ENCODE measurements at places on chromosomes 12 and 14.

DNA sequence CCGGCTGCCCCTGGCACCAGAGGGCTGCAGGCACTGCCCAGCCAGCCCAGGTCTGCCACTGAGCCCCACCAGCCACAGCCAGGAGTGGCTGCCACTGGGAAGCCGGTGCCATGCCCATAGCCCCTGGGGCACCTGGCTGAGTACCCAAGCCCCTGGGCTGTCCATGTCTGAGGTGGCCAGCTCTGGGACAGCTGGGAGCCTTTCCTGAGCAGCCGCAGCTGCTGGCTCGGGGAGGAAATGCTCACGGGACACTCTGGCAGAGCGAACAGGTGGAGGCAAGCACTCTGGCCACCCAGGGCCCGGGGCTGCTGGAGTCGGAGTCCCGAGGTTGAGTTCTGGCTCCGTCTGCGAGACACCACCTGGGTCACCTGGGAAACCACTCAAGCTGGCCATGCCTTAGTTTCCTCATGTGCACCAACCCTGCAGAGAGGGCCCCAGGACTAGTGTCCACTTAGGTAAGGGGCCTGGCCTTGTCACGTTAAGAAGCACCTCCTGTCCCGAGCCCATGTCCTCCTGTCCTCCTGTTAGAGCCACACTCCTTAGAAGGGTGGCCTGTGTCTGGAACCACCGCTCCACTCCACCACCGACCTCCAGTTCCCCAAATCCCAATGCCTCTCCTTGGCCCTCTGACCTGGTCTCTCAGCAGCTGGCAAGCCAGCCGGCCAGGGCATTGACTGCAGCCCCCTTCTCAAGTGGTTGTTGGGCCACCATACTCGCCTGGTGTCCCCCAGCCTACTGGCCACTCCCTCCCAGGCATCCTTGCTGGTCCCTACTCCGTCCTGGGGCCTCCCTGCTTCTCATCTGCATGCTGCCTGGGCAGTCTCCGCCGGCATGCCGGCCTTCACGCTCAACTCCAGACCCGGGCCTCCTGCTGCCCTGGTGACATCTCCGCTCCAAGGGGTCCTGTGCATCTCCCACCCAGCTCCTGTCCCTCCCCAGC, 45.3 kb downstream of the BEGAIN start:
- no peak for DNase-seq

DNA sequence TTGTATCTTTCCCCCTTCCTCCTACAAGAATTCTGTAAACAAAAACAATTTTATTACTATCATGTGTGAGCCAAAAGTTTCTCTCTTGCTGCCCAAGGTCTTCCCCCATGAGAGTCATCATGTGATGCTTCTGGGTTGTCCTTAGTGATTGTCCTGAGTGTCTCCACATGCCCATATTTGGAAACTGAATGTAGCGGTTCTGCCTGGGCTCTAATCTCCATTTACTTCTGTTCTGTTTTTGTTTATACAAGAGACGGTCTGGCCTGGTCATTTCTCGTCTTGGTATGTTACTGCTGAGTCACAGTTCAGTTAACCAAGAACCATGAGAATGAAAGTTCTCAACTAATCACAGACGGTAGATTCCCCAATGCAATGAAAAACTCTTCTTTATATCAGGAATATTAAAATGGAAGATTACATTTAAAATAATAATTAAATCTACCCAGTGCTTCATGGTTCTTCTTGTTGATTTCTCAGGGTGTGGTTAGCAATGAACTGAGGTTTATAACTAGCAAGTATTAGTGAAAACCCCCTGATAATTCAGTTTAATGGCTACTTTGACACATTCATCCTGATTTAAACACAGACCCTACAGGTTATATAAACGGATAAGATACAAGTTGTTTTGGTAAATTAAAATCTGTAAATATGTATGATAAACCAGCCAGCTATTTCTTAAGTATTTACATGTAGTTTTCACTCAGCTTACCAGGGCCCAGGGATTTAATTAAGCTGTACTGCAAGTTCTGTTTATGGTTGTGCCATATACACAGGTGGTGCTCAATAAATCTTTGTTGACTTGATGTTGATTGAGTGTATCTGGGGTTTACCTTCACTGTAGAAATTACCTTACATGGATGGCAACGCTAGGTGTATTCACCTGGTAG, 81.1 kb downstream of the PELI2 start:
- no peak for DNase-seq

GRCh38 chr12:11958221-11959091, 112.3 kb upstream of the BCL2L14 start:
- peak; percentile 38 for DNase-seq

DNA sequence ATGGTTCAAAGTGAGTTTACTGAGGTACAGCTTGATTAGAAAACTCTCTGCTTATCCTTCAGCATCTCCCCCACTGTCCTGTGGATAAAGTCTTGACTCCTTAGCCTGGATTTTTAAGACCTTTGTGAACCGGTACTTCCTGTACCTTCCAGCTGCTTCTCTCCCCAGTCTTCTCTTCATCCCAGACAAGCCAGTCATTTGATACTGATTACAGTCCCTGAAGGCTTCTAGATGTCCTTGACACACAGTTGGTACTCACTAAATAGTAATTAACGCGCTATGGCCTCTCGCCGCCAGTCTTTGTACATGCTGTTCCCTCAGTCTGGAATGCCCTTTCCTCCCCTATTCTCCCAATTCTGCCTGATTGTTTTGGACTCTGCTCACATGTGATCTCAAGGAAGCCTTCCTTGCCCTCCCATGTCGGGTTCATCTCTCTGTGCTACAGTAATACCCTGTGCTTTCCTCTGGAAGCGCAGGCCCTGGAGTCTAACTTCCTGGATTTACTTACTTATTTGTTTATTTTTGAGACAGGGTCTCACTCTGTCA, 50.6 kb upstream of the PTGR2 start:
- no peak for DNase-seq

DNA sequence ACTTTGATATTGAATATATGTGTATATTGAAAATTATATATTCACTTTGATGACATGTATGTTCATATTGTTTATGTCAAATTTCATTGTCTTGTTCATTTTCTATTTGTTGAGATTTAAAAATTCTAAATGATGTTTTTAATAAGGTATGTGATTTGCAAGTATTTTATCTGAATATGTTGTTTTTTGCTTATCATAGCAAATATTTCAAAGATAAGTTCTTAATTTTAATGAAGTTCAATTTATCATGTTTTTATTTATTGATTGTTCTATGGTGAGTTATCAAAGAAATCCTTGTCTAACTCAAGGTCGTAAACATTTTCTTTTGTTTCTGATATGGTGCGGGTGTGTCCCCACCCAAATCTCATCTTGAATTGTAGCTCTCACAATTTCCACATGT, 45.2 kb downstream of the OR9K2 start:
- DNase-seq: no peak

DNA sequence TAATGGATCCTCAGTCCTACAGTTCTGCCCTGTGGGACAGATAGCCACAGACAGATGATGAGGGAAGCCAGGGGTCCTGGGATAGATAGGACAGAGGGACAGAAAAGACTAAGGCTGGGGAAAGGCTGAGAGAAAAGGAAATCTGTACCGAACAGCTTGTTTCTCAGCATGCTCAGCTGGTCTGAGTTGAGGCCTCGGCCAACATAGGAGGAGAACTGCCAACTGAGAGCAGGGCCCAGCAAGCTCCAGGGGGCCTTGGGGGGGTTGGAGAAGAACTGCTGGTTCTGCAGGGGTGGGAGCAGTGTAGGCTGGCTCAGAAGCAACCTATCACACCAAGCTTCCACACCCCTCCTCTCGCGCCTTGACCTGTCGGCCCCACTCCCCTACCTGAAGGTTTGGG, 10.1 kb downstream of the IL23A start:
- no peak for DNase-seq

GRCh38 chr14:24291446-24292117, 8.0 kb downstream of the DHRS1 start:
- DNase-seq: no peak

DNA sequence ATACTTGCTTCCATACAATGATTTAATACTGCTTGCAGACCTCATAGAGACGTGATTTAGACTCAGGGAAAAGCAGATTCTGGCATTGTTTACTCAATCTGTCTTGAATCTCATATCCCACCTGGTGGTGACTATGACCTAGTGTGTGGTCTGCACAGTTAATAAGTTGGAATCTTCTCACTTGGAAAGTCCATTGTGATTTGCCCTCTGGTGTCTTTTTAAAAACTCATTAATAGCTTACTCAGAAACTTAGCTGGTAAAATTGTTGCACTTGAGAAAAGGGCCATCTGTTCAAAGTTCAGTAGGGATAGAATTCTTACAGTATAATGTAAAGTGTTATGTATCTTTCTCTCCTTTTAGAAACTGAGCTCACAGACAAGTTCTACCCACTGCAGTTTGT, 106.0 kb downstream of the PELI2 start:
- no peak for DNase-seq

DNA sequence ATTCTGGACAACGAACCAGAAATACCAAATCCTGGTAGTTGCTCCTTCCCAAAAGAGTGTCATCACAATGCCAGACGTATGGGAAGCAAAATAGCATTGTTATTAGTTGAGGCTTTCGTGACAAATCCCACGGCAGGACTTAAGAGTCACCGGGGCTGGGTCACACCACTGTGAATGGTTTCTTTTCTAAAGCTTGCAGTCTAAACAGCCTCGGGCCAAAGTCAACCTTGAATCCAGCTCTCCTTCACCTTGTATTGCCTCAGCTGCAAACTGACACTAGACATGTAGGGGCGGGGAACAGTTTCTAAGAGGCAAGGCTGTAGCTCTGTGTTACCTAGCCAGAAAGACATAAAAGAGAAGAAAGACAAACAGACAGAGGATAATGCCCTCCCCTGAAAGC, 734.8 kb downstream of the MED13L start:
- no peak for DNase-seq

- no peak for DNase-seq
These were observed 61.0 kb upstream of the PELI2 start for GRCh38 chr14:56057071-56057741.

- DNase-seq: peak; percentile 20
These were observed 36.7 kb downstream of the RBM19 start for GRCh38 chr12:113929312-113929989.

DNA sequence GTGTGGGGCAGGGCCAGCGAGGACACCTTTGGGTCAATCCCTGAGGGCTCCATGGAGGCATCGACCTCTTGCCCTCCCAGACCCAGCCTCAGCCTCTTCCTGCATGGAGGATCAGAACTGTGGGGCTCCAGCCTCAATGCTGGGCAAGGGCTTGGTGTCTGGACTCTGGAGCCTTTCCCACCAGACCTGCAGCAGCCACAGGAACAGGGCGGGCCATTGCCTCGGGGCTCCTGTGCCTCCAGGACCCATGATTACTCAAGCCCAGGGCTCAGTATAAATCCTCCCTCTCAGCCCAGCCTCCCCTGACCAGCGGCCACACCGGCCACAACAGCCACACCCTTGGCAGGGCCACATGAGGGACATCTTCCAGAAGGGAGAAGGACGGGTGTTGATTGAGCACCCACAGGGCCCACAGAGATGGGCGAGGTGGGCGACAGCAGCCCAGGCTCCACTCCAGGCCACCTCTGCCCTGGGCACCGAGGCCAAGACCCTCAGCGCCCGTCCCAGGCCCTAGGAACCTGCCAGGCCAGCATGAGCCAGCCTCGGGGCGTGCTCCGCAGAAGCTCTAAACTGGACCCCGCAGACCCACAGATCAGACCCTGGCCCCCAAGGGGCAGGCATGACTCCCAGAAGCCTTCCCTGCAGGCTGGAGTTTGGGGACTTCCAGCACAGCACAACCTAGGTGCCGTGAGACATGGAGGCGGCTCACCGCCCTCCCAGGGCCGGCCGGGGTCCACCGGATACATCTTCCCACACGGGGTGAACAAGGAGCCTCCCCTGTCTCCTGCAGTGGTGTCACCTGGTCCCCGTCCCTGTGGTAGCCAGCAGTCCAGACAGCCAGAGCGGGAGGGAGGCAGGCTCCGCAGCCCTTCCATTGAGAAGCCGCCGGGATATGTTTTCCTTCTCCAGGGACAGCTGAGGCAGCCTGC, 25.1 kb downstream of the NCOR2 start:
- no peak for DNase-seq

DNA sequence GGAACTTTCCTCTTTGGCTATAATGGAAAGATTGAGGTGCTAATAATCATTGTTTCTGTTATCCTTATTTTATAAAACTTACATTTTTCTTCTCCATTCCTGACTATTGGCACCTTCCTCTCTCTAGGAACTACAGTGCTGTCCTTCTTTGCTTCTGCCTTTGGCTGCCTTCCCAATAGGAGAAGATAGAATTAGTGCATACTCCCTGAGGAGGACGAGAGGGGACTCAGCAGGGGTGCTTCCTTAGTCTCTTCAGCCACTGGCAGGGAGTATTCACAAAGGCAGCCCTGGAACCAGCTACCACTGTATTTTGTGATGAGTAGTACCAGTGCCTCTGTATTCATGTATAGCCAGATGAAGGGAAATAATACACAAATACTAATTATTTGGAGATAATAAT, 208.5 kb downstream of the FOXG1 start:
- no peak for DNase-seq

DNA sequence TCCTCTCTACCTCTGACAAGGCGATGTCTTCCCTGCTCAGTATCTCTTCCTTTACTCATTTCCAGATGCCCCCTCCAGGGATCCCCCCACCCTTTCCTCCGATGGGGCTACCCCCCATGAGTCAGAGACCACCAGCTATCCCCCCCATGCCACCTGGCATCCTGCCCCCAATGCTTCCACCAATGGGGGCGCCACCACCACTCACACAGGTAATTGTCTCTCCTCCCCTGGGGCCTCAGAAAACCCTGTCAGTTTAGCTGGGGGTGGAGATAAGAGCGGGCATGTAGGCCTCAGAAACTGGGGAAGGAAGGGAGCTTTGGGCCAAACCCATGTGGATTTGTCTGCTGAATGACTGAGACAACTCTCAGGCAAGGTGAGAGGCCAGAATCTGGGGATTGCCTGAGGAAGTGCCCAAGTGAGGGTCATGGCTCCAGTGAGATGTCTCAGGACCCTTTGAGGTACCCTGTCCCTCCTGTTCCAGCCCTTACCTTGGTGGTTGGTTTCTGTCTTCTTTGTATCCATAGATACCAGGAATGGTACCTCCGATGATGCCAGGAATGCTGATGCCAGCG, 8.1 kb downstream of the PRPF40B start:
- no peak for DNase-seq

DNA sequence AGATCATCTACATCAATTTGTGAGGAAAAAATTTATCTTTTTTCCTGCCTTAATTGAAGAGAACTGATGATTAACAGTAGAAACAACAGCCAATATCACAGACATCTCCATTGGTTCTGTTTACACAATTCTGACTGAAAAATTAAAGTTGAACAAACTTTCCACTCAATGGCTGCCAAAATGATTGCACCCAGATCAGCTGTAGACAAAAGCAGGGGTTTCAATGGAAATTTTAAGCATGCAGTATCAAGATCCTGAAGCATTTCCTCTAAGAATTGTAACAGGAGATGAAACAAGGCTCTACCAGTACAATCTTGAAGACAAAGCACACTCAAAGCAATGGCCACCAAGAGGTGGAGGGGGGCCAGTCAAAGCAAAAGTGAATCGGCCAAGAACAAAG, 231.6 kb upstream of the KRR1 start:
- DNase-seq: no peak

DNA sequence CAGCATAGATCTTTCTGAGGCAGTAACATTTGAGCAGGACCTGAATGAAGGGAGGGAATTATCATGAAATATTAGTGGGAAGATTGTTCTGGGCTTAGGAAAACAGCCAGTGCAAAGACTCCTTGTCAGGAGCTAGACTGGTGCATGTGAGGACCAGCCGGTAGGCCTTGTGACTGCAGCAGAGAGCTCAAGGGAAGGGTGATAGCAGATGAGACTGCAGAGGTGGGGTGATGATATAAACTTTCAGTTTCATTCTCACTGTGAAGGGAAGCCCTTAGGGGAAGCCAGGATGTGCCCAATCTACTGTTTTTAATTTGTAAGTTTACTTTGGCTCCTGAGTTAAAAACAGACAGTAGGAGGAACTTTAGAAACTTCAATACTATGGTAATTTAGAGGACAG, 12.4 kb downstream of the IL22 start:
- peak; percentile 73 for DNase-seq

Measured in Jurkat, Clone E6-1 (cell line).